ENCODE measurements at places on chromosomes 2 and 18. TPM values are rescaled to one million over a fixed set of nuclear protein-coding genes. Genes with fewer than 3 reads are reported as not detected.

DNA sequence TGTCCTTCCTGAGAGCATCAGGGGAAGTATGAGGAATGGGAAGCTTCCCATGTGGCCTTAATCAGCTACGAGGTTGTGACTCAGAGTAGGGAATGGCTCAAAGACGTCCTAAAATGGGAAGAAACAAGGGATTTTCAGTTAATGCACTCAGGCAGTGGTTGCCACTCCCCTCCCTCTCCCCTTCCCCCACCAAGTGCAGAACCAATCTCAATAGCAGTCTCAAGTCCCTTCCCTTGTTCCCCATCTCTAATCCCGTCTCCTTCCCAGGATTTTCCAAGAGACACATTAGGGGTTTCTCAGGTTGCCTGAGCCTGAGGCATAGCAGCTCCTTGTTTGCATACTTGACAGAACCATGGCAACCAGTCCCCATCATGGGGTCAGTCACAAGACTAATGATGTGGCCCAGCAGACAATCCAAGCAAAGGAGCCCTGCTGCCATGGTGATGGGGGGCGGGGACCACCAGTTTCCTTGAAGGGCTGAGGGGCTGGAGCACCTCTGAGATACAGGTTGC lies 18.2 kb upstream of the RESP18 start:
- no peak for DNase-seq

DNA sequence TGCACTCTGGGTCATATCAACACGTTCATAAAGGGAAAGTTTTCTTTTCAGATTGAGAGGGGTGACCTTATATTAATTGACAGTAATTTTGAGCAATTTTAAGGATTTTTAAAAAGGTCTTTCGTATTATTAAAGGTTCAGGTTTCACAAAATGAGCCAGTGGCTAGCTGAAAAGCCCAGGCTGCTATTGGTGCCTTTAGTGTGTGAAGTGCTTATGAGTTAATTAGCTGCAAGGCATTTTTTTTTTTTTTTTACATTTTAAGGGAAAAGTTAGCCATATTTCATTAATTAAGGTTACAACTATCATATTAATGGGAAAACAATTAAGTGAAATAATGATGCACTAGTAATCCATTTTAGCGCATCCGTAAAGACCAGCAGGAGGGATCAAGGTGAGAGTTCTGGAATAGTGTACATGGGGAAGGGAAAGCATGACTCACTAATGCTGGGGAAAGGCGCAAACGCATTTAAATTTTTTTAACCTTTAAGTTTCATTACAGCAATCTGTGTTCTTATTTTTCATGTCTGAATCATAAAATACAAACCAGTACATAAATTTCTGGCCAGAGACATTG lies 200.0 kb downstream of the ZNF407 start:
- no peak for DNase-seq

DNA sequence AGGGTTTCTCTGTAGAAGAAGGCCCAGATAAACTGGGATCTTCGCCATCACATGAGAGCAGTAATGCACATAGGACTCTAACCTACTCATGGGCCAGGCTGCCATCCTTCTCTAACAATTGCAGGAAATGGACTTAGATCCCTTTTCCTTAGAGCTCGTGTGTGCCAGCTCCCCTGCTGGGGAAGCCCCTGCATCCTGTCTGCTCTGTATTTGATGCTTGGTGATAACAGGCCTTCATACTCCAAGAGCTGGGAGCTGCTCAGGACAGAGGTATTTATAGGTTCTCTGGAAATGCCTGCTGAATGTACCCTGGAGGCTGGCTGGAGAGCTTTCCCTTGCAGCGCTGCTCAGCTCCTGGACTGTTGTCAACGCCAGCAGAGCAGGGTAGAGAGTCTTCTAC lies 249.6 kb downstream of the MTX2 start:
- DNase-seq, result no peak

- no peak for DNase-seq
These were observed 47.4 kb upstream of the CYRIA start for GRCh38 chr2:16713011-16713423.

GRCh38 chr2:7611750-7612149 lies 694.5 kb downstream of the RNF144A start:
- no peak for DNase-seq

GRCh38 chr2:239767021-239767905 lies 257.9 kb downstream of the NDUFA10 start:
- no peak for DNase-seq

LOXHD1 gene
- not detected for total RNA-seq
